SJSA1 (cell line): ENCODE measurements at places on chromosomes 5 and 9. TPM values are rescaled to one million over a fixed set of nuclear protein-coding genes. Genes with fewer than 3 reads are reported as not detected.
A peak's percentile ranks its signal among the peaks of the same experiment; 100 is the strongest.

GRCh38 chr5:158725297-158725851 lies 374.3 kb downstream of the EBF1 start:
- no peaks in the 10 kb centered on the region for H3K36me3 ChIP-seq
- no peak overlapping the region for H3K4me3 ChIP-seq
- peaks cover 43% of the 10 kb centered on the region for H3K4me1 ChIP-seq
- H3K27ac ChIP-seq, result no peak overlapping the region

DNA sequence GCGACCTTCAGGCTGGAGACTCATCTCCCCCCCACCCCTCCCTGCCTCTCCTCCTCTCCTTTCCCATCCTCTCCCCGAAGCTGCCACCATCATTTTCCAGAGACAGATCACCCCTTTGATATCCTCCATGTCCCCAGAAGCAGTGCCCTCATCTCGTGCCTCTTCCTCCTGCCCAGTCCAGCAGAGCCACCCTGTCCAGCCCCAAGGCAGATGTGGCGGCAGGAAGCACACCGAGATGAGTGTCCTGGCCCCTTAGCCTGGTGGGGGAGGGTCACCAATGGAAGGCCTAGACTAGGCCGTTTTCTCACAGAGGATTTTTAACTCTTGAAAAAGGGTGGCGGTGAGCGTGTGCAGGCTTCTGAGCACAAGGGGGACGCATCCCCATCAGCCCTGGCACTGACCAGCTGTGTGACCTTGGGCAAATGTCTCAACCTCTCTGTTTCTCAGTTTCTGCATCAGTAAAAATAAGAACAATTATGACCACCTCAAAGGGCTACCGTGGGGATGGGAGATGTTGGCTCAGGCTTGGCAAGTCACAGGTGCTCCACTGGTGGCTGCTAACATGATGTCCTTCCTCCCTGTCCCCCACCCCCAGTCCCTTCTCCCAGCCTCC lies 48.9 kb downstream of the SARDH start:
- H3K36me3 ChIP-seq, result peaks cover 22% of the 10 kb centered on the region
- no peak overlapping the region for H3K4me3 ChIP-seq

DNA sequence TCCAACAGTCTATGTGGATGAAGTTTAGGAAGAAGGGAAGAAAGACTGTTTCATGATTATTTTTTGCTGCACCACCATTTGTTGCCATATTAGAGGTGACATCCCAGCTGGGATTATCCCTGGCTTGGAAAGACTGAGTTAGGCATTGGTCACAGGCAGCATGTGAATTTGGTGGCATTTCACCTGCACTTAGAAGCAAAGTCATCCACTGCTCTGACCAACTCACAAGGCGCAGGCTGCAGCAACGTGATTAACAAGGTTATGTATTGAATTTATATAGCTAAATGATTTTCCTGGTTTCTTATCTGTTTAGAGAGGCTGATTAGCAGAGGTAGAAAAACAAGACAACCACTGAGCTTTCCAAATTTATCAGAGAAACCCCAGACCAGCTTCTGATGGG lies 2.7 kb downstream of the FYB1 start:
- no peak for DNase-seq
- H3K4me1 ChIP-seq, result peaks cover 50% of the 10 kb centered on the region
- no peak overlapping the region for H3K27ac ChIP-seq
- no peaks in the 10 kb centered on the region for H3K36me3 ChIP-seq

- H3K36me3 ChIP-seq, result peaks cover 73% of the 10 kb centered on the region
- peaks cover 12% of the 10 kb centered on the region for H3K4me1 ChIP-seq
- DNase-seq, result no peak
- H3K27ac ChIP-seq, result 0 out of 2 replicates have a peak overlapping the region, but pooled peaks have one; percentile 17
- no peaks in the 10 kb centered on the region for H3K27me3 ChIP-seq
- H3K4me3 ChIP-seq, result peak overlapping the region; percentile 51
Measured at GRCh38 chr9:101398930-101399642, 435 bp downstream of the ZNF189 start.

DNA sequence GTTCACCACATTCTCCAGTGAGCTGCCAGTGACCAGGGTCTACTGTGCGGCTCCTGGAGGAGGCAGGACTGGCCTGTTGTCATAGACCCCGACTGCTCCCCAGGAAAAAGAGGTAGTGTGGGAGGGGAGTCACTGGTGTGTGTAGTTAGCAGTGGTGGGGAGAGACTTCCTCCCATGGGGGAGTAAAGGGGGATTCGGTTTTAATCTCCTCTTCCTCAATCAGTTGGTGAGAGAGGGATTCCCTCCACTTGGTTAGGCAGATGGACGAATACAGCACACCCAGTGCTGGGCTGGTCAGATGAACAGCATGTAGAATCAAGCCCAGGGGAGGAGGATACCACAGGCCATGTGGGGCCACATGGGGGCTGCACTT lies 207.6 kb upstream of the S1PR3 start:
- no peak for DNase-seq
- peaks cover 30% of the 10 kb centered on the region for H3K4me1 ChIP-seq
- no peaks in the 10 kb centered on the region for H3K36me3 ChIP-seq
- H3K27me3 ChIP-seq, result no peaks in the 10 kb centered on the region
- H3K27ac ChIP-seq, result peak overlapping the region; percentile 93
- no peak overlapping the region for H3K4me3 ChIP-seq

- H3K27ac ChIP-seq, result no peak overlapping the region
- H3K4me1 ChIP-seq, result no peaks in the 10 kb centered on the region
- H3K36me3 ChIP-seq, result no peaks in the 10 kb centered on the region
- no peak for DNase-seq
- H3K27me3 ChIP-seq, result peaks cover 41% of the 10 kb centered on the region
Measured at GRCh38 chr5:139820606-139821005, 25.0 kb downstream of the PSD2 start.

DNA sequence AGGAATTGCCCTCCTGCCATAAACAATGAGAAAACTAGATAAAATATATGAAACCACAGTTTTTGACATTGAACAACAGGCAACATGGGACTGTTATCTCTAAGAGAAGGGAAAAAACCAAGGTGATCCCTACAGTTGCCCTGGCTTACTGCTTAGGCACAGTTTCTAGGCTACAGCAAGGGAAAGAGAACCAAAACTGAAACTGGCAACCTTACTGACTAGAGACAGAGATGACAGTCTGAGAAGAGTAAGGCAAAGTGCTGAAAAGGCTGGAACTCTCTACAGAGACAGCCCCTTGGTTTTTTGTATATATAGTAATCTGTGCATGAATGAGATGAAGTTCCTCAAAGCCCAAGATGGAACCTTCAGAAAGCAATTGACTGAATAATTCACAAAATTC lies 36.2 kb upstream of the REEP2 start:
- no peak for DNase-seq
- H3K27me3 ChIP-seq, result no peaks in the 10 kb centered on the region; the same call in 1 of the 2 replicates
- peak overlapping the region; percentile 7; the same call in 1 of the 2 replicates for H3K27ac ChIP-seq
- H3K4me1 ChIP-seq, result peaks cover 39% of the 10 kb centered on the region

DNA sequence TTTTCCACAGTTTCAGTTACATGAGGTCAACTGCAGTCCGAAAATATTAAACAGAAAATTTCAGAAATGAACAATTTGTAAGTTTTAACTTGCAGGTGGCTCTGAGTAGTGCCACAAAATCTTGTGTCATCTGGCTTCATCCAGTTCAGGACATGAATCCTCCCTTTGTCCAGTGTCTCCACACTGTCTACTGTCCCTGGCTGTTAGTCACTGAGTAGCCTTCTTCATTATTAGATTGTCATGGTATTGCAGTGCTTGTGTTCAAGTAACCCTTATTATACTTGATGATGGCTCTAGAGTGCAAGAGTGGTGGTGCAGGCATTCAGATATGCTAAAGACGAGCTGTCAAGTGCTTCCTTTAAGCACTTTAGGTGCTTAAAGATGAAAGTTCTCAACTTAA lies 65.3 kb downstream of the CFAP95 start:
- peaks cover 16% of the 10 kb centered on the region for H3K4me1 ChIP-seq
- peak overlapping the region; percentile 22; the same call in 1 of the 2 replicates for H3K27ac ChIP-seq
- no peak overlapping the region for H3K4me3 ChIP-seq
- no peaks in the 10 kb centered on the region for H3K27me3 ChIP-seq

DNA sequence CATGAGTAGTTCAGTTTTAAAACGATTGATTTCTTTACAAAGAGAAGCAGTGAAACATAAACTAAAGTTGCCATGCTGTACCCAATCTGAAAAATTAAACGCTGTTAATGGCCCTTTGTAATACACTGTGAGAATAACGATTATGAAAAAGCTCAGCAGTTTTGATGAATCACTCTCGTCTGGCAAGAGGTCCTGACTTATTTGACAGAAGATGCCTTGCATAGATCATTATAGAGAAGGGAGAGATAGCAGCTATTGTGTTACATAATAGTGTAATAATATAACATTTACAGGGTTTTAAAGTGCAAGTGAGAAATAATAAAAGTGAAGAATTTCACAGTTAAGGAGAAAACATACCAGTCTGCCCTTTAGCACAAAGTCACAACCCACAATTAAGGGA lies 361.5 kb upstream of the CDH10 start:
- H3K36me3 ChIP-seq, result no peaks in the 10 kb centered on the region
- H3K4me1 ChIP-seq, result no peaks in the 10 kb centered on the region
- H3K27me3 ChIP-seq, result no peaks in the 10 kb centered on the region

GRCh38 chr9:134361426-134361825 lies 35.2 kb downstream of the RXRA start:
- H3K27ac ChIP-seq, result no peak overlapping the region
- DNase-seq, result no peak
- peaks cover 13% of the 10 kb centered on the region for H3K4me1 ChIP-seq

- no peaks in the 10 kb centered on the region for H3K27me3 ChIP-seq
- no peak for DNase-seq
- H3K36me3 ChIP-seq, result no peaks in the 10 kb centered on the region
Measured at GRCh38 chr9:134864821-134865190, 15.8 kb upstream of the FCN2 start.

DNA sequence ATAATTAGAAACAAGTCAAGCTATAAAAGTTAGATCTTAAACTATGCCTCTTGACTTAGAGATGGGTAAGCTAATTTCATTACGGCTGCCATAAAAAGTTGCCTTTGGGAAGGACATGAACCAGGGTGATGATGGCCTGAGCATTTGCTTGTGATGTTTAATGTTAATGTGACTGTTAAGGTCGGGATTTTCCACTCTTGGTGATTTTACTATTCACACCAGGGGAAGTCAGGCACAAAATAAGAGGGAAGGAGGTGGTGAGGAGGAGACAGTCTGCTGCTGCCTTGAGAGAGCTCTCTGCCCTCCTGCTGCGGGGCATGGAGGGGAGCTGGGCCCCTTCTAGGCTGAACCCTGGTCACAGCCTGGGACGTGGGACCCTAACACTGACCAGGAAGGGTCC lies 34.4 kb downstream of the AHRR start:
- no peak overlapping the region for H3K27ac ChIP-seq
- no peak overlapping the region for H3K4me3 ChIP-seq
- H3K36me3 ChIP-seq, result peaks cover 30% of the 10 kb centered on the region
- H3K27me3 ChIP-seq, result no peaks in the 10 kb centered on the region
- no peaks in the 10 kb centered on the region for H3K4me1 ChIP-seq

- H3K27me3 ChIP-seq, result no peaks in the 10 kb centered on the region
- DNase-seq, result no peak
- H3K27ac ChIP-seq, result no peak overlapping the region
- H3K4me1 ChIP-seq, result peaks cover 58% of the 10 kb centered on the region
- H3K4me3 ChIP-seq, result no peak overlapping the region
Measured at GRCh38 chr5:14415024-14415697, 166.4 kb upstream of the OTULINL start.

GRCh38 chr5:180799194-180799593 lies 3.4 kb downstream of the MGAT1 start:
- peak overlapping the region; percentile 52 for H3K27ac ChIP-seq
- H3K4me1 ChIP-seq, result peaks cover 51% of the 10 kb centered on the region
- H3K4me3 ChIP-seq, result no peak overlapping the region
- no peak for DNase-seq
- H3K36me3 ChIP-seq, result peaks cover 57% of the 10 kb centered on the region

- H3K4me3 ChIP-seq, result no peak overlapping the region
- no peaks in the 10 kb centered on the region for H3K4me1 ChIP-seq
- no peak overlapping the region for H3K27ac ChIP-seq
- H3K36me3 ChIP-seq, result no peaks in the 10 kb centered on the region
- DNase-seq, result no peak
Measured at GRCh38 chr9:85077944-85078343, 408.4 kb downstream of the NTRK2 start.

DNA sequence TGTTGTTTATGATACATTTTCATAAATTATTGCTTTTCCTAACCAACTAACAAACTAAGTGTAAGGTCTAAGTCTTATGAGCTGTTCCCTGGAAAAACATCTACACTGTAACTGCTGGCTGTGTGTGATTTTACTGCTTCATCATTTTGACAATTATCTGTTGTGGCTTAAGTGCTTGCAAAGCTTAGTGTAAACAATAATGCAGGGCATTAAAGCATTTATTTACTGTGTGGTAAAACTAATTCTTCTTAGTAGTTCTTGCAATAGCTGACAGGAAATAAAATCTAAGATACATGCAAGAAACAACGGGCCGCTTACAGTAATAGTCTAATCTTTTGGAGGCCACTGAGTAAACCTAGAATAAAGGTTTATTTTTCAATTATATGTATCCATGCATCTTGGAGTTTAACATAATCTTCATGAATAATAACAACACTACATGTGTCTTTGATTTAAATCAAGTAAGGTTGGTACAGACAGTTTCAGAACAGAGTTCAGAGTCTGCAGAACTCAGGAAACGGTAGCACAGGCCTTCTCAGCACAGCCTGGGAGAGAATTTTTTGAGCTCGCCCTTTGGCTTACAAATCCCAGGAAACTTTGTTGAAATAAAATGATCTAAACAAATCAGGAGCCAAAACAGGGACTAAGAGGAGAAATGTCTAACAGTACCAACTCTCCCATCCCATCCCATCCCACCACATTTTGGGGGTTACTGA lies 473.1 kb downstream of the NR2F1-AS1 start:
- no peaks in the 10 kb centered on the region for H3K36me3 ChIP-seq
- no peaks in the 10 kb centered on the region for H3K27me3 ChIP-seq
- no peak overlapping the region for H3K4me3 ChIP-seq
- DNase-seq, result no peak

- no peaks in the 10 kb centered on the region for H3K4me1 ChIP-seq
- DNase-seq, result no peak
- H3K36me3 ChIP-seq, result no peaks in the 10 kb centered on the region
- H3K27me3 ChIP-seq, result no peaks in the 10 kb centered on the region
- H3K4me3 ChIP-seq, result no peak overlapping the region
Measured at GRCh38 chr9:84224246-84224645, 116.3 kb downstream of the SLC28A3 start.

DNA sequence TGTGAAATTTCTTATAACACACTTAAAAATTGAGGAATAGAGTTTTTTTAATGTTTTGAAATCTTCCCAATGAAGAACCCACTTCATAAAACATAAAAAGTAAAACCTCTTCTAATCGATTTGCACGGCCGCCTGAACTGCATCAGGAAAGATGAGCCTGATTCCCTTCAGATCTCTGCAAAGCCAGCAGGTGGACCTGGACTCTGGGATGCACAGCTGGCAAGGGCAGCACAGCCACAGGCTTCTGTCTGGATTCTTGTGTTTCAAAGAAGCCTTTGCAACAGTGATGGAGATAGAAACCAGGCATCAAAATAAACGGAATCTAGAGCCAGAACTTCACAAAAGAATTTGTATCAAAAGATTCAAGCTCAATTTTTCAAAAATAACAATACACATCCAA lies 36.0 kb upstream of the SPATA31C2 start:
- no peaks in the 10 kb centered on the region for H3K36me3 ChIP-seq
- H3K27me3 ChIP-seq, result no peaks in the 10 kb centered on the region
- no peak overlapping the region for H3K27ac ChIP-seq
- no peaks in the 10 kb centered on the region for H3K4me1 ChIP-seq
- no peak for DNase-seq

Gene CDH10
- total RNA-seq, result not detected in 2 replicates

Gene SPATA31D3
- total RNA-seq, result not detected in 2 replicates

Gene OR1J2
- not detected in 2 replicates for total RNA-seq

Gene FNBP1
- 24.3 and 27.4 TPM in 2 replicates for total RNA-seq

Gene LEAP2
- total RNA-seq, result 0.37 and 5.5 TPM in 2 replicates

Gene PCDH12
- total RNA-seq, result not detected in 2 replicates

Gene SLC34A1
- not detected in 2 replicates for total RNA-seq

Gene PTPN3
- 4.8 and 11.7 TPM in 2 replicates for total RNA-seq

Gene CORO2A
- 0.16 TPM in 2 replicates for total RNA-seq

Gene FOXD4L4
- total RNA-seq, result not detected in 2 replicates

Gene EPB41L4B
- 1.8 and 4.1 TPM in 2 replicates for total RNA-seq

Gene KCNIP1
- total RNA-seq, result 2.2 and 3.1 TPM in 2 replicates
